Ovary (tissue), 10 donors: ENCODE measurements at places on chromosomes 7 and 10. TPM values are rescaled to one million over a fixed set of nuclear protein-coding genes. Genes with fewer than 3 reads are reported as not detected.

DNA sequence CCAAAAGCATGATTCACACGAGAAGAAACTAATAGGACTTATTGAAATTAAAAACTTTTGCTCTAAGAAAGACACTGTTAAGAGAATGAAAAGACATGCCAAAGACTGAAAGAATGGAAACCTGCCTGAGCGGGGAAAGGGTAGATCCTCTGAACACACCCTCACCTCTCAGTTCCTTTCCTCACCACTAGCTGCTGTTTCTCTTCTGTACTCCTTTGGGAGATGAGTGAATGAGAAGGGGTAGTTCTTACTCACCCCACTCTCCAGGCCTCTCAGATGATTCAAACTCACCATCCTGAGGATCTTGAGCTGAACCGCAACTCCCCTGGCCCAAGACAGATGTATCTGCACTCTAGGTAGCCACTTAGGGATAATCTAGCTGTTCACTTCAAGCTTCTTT lies 41.9 kb downstream of the IQUB start:
- DNase-seq = no peak

Gene ZNF32
- total RNA-seq = 31.8 TPM

Gene PALD1
- total RNA-seq = 4.5 TPM

DNA sequence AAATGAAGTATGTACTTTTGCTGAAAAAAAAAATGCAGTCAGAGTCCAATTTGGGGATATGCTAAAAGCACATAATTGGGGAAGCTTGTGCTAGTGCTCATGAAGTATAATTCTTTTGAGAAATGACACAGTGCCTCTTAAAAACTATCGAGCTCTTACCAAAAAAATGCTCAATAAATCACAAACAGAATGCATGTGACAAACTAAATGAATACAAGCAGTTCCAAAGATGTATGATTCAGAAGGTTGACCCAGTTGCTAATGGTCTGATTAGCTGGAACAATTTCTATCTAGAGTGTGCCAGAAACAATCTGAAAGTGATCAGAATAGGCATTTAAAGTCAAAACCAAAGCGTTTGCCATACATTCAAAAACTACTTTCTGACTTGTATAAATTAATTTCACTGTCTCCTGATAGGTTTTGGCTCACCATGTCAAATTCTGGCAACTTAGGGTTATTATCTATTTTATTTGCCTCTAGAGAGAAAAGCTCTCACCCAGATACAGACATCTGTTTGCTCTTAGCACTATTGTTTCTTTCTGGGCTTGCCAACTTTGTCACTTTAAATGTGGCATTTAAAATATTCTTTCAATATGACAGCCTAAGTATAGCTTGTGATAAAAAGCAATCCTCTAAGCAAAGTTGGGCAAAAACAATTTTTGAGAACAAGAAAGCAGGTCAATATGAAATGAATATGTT lies 114.7 kb upstream of the AHR start:
- DNase-seq = no peak

- no peak for DNase-seq
Observed at GRCh38 chr10:126099366-126099765, 203.0 kb downstream of the FANK1 start.

GRCh38 chr10:21479570-21480315 lies 45.7 kb downstream of the SKIDA1 start:
- DNase-seq = no peak

Gene TDRD1
- 0.36 TPM for total RNA-seq

Gene SPDYE2B
- total RNA-seq = not detected

- DNase-seq = no peak
Observed at GRCh38 chr7:100212631-100213286, 7.0 kb upstream of the PVRIG start.

- DNase-seq = no peak
Observed at GRCh38 chr7:4043988-4044387, 638.1 kb upstream of the FOXK1 start.

DNA sequence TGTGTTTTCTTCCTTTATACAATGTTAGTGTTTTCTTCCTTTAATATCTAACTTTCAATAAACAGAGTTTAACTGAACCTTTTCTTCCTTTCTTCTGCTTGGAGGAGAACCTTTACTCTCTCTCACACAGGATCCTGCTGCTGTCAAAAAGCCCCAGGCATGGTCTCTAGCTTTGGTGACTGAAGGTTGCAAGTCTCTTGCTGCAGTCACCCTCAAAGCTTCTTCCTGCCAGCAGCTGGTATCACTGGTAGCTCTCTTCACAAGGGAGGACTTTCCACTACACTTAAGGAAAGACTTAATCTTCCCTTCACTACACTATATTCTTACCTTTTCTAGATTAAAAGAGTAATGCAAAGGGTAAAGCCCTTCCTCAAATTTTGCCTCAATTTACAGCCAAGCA lies 153.4 kb downstream of the SGMS1 start:
- no peak for DNase-seq

DNA sequence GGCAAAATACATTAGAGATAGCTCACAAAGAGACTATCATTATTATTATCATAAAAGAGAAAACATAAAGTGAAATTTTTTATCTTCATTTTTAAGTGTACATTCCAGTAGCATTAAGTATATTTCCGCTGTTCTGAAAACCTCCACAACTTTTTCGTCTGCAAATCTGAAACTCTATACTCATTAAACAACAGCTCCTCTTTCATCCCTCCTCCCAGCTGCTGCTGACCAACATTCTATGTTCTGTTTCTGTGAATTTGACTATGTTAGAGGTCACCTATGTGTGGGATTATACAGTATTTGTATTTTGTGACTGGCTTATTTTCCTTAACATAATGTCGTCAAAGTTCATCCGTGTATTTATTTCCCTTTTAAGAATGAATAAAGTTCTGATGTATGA lies 429.3 kb upstream of the TPK1 start:
- no peak for DNase-seq

DNA sequence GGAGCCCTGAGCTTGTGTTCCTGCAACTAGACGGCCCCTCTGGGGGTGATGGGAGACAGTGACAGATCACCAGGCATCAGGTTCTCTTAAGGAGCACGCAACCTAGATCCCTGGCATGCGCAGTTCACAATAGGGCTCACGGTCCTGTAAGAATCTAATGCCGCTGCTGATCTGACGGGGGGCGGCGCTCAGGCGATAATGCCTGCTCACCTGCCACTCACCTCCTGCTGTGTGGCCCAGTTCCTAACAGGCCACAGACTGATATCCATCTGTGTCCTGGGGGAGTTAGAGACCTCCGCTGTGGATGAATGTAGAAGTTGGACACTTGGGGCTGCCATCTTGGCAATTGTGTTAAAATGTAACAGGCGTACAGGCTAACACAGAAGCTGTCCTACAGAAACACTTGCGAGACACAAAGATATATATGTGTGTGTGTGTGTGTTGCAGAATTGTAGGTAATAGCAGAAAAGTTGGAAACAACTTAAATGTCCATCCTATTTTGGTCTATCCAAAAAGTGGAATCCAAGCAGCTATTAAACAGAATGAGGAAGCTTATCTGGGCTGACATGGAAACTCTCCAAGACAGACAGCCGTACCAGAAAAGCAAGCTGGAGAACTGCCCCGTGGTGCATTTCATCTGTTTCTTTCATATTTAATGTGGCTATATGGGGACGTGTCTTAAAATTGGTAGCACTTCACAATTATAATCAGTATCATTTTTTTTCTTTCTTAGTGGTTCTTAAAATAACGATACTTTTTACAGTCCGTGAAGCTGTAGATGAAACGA lies 82.8 kb downstream of the MKI67 start:
- peak; percentile 0 for DNase-seq

Gene ANKRD7
- total RNA-seq = 2.3 TPM

- DNase-seq = no peak
Observed at GRCh38 chr10:72322030-72322279, 32.8 kb downstream of the DNAJB12 start.

Gene ERVW-1
- not detected for total RNA-seq

Gene PLEKHS1
- total RNA-seq = not detected

- no peak for DNase-seq
Observed at GRCh38 chr7:140646931-140647647, 6.5 kb upstream of the DENND2A start.

Gene PPP1R17
- not detected for total RNA-seq

DNA sequence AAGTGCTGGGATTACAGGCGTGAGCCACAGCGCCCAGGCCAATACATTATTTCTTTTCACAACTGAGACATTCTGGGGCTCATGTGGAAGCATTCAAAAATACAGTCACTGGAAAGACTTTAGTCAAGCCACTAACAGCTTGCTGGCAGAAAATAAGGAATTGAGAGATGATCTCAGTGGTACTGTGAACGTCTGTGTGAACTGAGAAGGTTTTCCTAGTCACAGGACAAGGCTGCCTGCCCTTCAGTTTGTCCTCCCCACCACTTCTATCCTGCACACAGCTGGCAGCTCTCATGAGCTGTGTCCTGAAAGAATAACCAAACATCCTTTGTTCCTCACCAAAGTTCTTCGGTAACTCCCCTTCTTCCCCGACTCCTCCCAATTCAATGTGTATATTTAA lies 31.3 kb upstream of the ITGA8 start:
- no peak for DNase-seq

- DNase-seq = no peak
Observed at GRCh38 chr7:100975371-100975821, 6.0 kb downstream of the MUC12 start.

GRCh38 chr7:6589829-6590644 lies at the start of gene INTS15:
INTS15 (plus strand) TSS chr7:6590021; CDS start chr7:6590284, 263 bp downstream.
- DNase-seq = peak; percentile 83
